ENCODE measurements at places on chromosomes 4 and X.

- no peak for DNase-seq
Measured at GRCh38 chr4:56723659-56724230, 42.6 kb upstream of the HOPX start.

- DNase-seq = no peak
Measured at GRCh38 chr4:94551643-94552564, 100.2 kb downstream of the PDLIM5 start.

GRCh38 chr4:129236351-129236750 lies 140.4 kb downstream of the C4orf33 start:
- DNase-seq = no peak

- DNase-seq = no peak
Measured at GRCh38 chr4:168679819-168680218, 183.0 kb downstream of the PALLD start.

GRCh38 chr4:168643111-168643795 lies 146.4 kb downstream of the PALLD start:
- DNase-seq = no peak

GRCh38 chrX:110316351-110317060 lies 1.4 kb downstream of the AMMECR1 start:
- no peak for DNase-seq

DNA sequence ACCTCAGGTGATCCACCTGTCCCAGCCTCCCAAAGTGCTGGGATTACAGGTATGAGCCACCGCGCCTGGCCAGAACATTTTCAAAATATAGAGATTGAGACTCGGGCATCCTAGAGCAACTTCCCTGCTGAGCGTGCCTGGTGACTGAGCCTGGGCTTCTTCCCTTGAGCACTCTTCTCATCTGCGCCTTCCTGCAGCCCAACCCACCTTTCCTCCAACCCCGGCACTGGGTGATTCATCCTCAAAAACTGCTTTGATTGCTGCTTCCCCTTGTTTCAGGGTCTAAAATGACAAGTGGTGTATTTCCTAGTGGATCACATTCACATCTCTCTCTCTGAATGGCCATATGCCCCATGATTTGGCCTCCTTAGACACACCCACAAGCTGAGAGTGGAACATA lies 37.8 kb downstream of the PHKA2 start:
- no peak for DNase-seq

- no peak for DNase-seq
Measured at GRCh38 chrX:19990151-19990555, 708 bp downstream of the BCLAF3 start.

DNA sequence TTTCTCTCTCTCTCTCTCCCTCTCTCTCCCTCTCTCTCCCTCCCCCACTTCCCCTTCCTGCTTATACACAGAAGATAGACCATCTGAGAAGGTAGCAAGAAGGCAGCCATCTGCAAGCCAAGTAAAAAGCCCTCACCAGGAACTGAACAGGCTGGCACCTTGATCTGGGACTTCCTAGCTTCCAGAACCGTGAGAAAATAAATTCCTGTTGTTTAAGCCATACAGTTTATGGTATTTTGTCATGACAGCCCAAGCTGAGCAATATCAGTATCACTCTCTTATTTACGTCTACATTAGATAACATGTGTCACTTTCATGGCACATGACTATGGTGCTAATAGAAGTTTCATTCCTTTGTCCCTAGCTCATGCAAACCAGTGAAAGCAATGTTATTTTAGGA lies 581.1 kb downstream of the INPP4B start:
- DNase-seq = no peak

- DNase-seq = peak; percentile 45
Measured at GRCh38 chr4:1985294-1985693, 23.5 kb downstream of the NELFA start.

DNA sequence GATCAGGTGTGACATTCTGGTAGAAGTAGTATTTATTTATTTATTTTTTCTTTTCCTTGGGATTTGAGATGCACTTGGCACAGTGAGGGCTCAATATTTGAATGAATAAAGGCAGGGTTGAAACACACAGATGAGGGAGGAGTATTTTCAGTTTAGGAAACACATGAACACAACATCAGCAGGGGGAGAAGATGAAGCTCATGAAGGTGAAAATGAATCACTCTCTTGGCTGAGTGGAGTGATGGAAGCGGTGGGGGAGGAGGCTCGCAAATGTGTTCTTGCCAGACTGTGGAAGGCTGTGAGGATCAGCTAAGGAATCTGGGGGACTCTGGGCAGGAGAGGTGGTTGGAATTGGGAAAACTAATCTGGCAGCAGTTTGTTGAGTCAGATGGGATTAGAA lies 55.3 kb downstream of the ARHGAP10 start:
- DNase-seq = no peak

GRCh38 chr4:122889726-122890125 lies 32.7 kb downstream of the NUDT6 start:
- no peak for DNase-seq

- DNase-seq = no peak
Measured at GRCh38 chr4:100633269-100633668, 115.4 kb upstream of the EMCN start.

DNA sequence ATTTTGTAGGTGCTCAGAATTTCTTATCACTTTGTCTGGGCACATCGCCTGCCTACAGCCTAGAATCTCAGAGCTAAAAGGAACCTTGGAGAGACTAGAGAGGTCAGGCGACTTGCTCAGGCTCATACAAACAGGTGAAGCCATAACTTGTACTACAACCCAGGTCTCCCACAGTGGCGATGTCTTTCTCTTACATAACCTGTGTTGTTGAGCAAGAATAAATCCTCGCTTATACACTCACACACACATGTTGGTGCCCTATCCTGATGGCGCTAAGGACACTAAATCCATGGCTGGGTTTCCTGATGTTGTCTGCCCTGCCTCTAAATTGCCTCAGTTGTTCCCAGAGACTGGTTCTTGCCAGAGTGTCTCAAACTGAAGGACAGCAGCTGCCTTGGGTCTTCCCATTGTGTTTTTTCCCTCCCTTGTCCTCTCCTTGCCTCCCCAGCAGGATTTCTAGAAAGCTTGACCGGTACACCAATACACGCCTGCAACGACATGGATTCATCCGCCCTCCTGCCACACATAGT lies 1.6 kb downstream of the TSC22D3 start:
- no peak for DNase-seq

DNA sequence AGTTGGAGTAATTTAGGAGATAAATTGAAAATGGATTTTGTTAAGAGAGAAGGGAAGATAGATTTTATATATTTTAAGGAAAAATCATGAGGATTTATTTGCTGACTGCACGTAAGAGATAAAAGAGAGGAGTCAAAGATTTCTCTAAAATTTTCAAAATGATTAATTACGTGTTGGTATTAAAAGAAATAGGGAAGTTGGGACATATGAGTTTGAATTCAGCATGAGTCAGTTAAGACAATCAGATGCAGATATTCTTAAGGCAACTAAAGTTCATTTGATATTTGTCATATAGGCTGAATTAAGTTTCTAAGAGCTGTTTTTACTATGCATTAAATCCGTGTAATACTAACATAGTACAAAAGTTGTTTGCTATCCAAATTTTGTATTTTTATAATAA lies 46.9 kb downstream of the TET2 start:
- DNase-seq = no peak

- no peak for DNase-seq
Measured at GRCh38 chr4:70426789-70427188, 29.0 kb downstream of the OPRPN start.

DNA sequence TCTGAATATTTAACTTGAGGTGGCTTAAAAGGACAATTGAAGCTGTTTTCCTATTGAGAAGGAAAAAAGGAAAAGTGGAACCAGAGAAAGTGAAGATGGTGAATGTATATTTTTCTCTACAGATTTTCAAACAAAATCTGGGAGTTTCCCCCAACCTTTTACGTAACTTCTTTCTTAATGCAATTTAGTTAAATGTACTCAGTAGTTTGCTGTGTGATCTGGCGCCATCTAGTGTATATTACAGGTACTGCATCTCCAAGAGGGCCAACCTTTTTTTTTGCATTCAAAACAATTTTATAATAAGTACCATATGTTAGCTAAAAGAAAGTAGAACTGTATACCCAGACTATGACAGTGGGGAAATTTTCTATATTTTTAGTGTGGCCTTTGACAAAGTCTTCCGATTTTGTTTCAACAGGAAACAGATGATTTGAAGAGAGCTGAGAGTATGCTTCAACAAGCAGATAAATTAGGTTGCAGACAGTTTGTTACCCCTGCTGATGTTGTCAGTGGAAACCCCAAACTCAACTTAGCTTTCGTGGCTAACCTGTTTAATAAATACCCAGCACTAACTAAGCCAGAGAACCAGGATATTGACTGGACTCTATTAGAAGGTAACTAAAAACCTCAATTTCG lies 82.0 kb downstream of the PLS3 start:
- DNase-seq = no peak

- no peak for DNase-seq
Measured at GRCh38 chr4:39349326-39349725, 16.8 kb downstream of the RFC1 start.

- no peak for DNase-seq
Measured at GRCh38 chrX:65596270-65597034, 61.9 kb upstream of the LAS1L start.

DNA sequence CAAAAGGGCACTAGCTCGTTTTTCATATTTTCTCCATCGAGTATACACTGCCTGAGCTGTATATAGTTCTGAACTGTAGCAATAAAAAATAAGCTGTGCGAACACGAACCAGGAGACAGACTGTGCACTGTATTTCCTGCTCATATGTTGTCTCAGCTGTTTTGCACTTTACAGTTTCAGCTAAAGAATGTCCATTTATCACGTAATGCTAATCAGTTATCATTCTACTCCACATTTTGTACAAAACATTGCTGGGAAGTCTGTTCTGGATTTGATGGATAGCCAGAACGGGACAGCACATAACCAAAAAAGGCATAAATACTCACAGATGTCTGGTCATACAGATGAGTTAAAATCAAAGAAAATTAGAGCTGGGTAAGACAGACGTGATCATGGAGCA lies 315.5 kb upstream of the ADGRL3 start:
- DNase-seq = no peak

DNA sequence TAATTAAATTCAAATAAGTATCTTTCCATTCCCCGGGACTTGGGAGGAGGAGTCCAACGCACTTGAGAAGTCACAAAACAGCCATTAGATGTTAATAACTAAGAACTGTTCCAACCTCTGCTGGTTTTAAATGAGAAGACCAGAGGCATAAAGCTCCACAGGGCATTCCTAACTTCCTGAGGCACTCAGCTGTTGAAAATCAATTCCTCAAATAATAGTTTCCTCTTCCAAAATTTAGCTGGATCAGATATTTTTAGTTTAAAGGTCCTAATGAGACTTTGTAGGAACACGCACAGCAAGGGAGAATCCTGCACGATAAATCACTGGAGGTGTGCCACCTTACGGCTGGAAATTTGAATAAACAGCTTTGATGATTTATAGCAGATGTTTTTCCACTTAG lies 504.3 kb upstream of the ZFP42 start:
- DNase-seq = no peak

DNA sequence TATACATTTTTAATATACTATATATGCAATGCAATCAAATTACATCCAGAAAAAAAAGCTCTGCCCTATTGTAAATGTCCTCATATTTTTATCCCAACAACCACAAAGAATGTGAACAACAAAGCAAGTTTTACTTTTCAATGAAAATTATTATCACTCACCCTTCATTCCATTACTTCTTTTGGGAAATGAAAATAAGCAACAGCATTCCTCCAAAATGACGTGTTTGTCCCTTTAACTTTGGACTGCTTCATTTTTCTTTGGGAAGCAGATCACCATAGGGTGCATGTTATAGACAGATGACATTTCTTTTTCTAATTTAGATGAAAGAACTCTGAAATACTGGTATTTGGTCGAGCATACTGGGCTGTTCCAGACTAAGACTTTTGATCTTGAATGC lies 667.1 kb upstream of the BOD1L1 start:
- DNase-seq = no peak

- no peak for DNase-seq
Measured at GRCh38 chr4:10521424-10521823, 64.2 kb upstream of the ZNF518B start.

All from H7 (cell line).